Suprapubic skin (tissue), 4 donors: ENCODE measurements at places on chromosomes 13 and 19.
A peak's percentile ranks its signal among the peaks of the same experiment; 100 is the strongest.

GRCh38 chr13:33526718-33527117 lies 241.2 kb upstream of the STARD13 start:
- DNase-seq: no peak

GRCh38 chr19:49474542-49474924 lies 518 bp downstream of the FLT3LG start:
- DNase-seq: peak; percentile 65

DNA sequence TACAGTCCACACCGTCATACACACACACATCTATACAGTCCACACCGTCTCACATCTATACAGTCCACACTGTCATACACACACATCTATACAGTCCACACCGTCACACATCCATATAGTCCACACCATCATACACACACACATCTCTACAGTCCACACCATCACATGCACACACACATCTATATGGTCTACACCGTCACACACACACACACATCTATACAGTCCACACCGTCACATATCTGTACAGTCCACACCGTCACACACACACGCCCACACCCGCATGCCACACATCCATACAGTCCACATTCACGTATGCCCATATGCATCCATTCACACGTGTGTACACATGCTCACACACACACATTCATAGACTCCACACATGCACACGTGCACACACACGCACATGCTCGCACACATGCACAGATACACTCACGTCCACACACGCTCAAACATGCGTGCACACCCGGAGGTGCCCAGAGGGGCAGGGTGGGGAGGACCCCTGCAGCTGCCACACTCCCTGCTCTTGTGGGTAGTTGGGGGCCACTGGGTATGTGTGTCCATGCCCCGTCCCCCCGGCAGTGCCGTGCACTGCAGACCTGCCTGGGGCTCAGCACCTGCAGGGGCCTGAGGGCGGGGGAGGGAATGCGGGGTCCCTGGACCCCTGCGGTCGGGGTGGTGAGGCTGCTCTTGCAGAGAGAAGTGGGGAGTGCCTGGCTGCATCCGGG lies 29.2 kb downstream of the PIAS4 start:
- no peak for DNase-seq

DNA sequence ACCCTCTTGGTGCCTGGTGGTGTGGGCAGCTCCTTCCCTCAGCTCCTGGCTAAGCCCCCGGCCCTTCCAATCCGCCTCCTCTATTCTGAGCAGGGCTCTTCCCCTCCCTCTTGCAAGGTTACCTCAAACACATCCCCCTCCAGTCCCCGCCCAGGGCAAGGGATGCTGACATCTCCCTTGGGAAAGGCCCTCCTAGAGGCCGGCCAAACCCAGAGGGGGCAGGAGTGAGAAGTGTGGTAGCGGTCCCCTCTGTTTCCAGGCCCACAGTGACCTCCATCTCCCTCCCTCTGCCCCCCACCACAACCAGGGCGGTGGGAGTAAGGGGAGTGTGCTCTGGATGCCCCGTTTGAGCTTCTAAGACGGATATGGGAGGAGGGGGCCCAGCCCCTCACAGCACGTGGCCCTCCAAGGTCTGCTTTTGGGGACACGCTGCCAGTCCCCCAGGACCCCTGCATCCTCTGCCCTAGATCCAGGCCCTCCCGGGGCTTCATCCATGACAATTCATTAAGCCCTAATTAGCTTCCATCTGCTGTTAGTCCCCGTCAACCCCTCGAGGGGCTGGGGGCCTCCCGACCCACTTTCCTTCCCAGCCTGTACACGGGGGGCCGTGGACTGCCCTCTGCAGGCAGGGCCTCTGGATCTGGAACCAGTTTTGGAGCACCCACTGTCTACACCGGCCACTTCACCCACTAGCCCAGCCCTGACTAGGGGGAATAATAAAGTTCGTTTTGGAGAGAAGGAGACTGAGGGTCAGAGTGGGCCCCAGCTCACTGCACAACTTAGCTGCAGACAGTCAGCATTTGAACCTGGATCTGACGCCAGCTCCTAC lies 2.3 kb downstream of the LINGO3 start:
- DNase-seq: no peak

DNA sequence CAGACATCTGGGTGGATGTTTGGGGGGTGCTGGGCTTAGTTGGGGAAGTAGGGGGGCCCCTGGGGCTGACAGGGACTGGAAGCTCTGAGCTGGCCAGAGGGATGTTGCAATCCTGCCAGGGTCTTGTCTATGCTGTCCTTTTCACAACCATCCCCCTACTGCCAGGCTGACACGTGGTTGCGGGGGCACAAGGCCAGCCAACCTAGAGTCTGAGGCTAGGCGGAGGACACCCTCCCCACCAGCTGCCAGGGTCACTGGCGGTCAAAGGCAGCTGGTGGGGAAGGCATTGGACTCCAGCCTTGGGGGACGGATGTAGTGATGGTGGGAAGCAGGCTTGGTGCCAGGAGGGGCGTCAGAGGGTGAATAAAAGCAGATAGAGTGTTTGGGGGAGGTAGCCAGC lies 1.6 kb upstream of the APOC1 start:
- DNase-seq: no peak

DNA sequence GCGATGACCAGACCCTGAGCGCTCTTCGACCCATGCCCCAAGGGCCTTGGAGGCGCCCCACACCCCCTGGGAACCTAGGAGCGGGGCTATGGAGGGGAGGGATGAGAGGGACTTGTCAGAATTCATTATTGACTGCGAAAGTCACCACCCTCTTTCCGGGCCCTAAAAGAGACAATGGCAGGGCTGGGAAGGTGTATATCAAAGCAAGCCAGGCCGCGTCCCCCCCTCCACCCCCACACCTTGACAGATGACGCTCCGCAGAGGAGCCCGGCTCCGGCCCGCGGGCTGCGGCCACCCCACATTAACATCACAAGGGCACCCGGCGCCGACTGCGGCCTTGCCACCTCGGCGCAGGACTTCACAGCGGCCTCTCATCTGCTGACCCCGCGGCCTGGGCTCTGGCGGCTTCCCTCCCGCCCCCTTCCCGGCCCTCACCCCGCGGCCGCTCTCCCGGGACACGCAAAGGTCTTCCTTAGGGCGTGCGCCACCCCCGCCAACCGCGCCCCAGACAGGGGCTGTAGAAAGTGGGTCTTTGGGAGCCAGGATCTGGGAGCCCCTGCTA lies 2.4 kb downstream of the CDX2 start:
- DNase-seq: no peak

GRCh38 chr19:43639519-43640423 lies at the start of gene CADM4:
CADM4 (minus strand) TSS chr19:43639850; CDS start chr19:43639790, 60 bp downstream.
- no peak for DNase-seq

- no peak for DNase-seq
These were observed 687.8 kb downstream of the EFNB2 start for GRCh38 chr13:105847527-105848291.

DNA sequence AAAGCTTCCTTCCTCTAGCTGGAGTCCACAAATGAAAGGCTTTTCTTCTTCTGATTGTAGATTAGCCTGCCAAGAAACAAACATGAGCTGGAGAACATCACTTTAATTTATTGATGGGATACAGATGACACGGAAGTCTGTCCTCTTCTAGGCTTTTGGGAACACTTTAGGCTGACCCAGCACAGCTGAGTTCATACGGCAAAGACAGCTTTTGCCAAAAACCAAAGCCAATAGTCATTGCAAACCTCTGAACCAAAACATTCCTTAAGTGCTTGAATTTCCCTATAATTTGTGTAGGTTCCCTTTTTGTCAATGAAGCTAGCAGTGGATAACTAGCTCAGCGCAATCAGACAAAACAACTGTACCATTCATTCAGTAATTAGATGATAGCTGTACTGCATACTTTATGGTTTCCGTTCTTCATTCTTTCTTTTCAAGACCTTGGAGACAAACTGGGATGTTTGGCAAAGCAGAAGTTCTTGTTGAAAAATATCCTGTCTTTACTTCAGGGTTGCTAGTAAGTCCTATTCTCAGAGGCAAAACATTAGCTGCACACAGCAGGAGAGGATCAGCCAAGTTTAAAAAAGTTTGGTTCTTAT lies 95.7 kb upstream of the SPRY2 start:
- DNase-seq: no peak

DNA sequence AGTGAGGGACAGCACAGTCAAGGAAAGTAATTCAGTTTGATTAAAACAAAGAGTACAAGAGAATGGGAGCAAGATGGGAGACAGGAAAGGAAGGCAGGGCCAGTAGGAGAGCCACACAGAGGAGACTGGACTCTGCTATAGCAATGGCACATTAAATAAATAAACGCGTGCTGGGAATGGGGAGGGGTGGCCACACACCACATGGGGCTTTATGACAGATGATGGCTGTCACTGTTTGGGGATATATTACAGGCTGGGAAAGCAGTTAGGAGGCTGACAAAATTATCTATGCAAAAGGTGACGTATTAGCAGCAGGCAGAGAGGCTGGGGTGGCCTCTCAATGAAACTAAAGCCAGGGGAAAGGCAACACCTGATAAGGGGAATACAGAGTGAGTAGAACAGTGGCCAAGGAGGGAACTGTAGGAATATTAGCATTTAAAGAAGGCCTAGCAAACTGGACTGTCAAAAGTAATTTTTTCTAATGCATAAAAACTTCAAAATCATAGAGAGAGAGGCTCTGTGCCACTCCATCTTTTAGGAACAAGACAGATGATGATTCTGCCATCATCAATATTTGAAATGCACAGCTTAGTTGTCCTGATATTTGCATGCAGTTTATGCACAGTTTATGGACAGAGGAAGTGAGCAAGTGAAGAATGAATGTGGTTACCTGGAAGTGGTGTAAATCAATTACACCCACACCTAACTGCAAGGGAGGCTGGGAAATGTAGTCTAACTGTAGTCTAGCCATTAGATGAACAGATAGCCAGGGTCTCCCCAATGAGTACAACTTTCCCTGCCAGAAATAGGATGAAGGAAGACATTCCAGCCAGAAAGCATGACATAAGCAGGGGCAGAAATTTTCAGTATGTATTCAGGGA lies 346.5 kb downstream of the FOXO1 start:
- no peak for DNase-seq

DNA sequence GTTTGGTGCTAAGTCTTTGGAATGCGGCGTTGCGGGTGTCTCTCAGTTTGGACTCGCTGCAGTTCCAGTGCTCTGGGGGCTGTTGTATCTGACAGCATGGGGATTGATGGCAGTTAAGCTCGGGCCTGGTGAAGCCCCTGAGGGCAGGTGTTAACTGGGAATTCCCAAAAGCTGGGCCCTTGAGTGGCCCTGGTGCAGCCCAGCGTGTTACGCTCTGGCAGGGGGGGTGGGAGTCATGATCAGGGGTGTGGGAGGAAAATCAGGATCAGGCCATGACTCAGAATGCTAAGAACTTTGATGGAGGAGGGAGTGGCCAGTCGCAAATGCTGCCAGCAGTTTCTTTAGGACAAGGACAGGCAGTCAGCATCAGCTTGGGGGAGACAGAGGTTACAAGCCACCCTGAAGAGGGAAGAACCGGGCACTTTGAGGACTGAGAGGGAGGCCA lies 19.6 kb downstream of the AP2A1 start:
- no peak for DNase-seq

DNA sequence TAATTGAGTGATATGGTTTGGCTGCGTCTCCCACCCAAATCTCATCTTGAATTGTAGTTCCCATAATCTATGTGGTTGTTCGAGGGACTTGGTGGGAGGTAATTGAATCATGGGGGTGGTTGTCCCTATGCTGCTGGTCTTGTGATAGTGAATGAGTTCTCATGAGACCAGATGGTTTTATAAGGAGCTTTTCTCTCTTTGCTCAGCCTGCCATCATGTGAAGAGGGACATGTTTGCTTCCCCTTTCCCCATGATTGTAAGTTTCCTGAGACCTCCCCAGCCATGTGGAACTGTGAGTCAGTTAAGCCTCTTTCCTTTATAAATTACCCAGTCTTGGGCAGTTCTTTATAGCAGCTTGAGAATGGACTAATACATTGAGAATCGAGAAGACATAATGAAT lies 480.1 kb downstream of the GPC5 start:
- DNase-seq: no peak

GRCh38 chr13:97385854-97386253 lies 48.1 kb upstream of the RAP2A start:
- no peak for DNase-seq

DNA sequence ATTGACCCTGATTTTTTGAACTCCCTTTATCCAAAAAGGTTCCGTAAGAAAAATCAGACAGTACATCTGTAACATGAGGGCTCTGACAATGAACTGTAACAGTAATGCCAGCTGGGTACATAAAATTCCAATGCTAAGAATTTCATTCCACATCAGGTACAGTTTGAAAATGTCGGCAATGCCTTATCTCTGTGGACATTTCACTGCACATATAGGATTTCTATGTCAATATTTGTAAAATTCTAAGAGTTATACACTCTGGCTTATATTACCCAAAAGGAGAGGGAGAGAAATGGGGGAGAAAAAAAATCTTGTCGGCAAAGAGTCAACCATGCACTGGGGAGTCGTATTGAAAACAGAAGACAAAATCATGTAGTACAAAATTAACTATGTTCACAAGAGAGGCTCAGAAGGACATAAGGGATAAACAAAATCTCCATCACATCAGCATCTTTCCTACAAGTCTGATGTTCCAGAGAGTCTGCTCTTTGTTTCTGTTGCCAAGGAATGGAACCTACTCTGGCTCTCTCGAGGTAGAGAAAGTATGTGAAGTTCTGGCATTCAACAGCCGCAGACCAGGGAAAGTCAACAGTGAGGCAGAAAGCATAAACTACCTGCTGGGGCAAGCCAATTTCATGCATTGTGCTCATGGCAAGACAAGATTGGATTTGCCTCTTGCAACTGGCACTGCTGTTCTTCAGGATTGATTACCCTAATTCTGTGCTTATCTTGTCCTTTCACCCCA lies 72.4 kb downstream of the STARD13 start:
- no peak for DNase-seq
